ENCODE measurements at places on chromosomes 5 and 9. TPM values are rescaled to one million over a fixed set of nuclear protein-coding genes. Genes with fewer than 3 reads are reported as not detected.

DNA sequence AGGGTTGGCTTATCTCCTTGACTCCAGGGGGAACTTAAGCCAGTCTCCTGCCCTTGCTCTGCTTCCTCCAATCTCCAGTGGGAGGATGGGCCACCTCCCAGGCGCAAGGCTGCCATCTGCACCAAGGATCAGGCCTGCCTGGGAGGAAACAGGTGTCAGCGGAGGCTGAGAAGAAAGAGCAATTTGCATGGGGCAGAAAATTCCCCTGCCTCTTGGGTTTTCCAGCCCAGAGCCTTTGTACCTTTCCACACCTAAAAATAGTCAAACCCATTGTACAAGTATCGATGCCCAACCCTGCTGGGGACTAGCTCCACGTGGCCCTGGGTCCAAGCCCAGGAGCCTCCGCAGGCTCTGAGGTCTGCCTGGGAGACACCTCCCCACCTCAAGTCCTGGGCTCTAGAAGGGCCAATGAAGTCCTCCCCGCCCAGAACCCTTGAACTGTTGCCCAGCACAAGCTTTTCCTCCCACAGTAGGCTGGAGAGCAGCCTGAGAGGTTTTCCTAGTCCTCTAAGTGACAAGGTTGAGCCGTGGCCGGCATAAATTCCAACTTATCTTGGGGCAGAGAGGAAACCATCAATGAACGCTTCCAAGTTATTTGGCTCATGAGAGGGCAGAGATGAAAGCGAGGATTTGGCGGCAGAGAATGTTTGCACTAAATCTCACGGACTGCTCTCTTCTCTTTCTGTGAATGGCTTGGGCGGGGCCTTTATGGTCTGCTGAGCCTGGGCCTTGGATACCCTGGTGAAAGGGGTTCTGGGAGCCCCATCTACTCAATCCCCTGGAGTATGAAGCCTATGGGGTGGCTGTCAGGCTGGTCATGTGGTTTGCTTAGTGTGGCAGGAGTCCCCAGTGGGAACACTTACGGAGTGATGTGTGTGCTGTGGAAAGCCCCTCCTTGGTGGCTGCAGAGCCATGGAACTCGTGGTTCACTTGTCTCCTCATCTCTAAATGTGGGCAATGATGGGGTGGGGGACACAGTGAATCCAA lies 15.6 kb downstream of the JADE2 start:
- DNase-seq: peak; percentile 50

GRCh38 chr9:87181670-87182069 lies 234.4 kb upstream of the GAS1 start:
- no peak for DNase-seq

- DNase-seq: no peak
These were observed 20.9 kb upstream of the BNIP1 start for GRCh38 chr5:173123416-173123815.

GRCh38 chr9:116506685-116507084 lies 180.4 kb upstream of the TRIM32 start:
- DNase-seq: no peak

- no peak for DNase-seq
These were observed 173.9 kb upstream of the ZNF462 start for GRCh38 chr9:106689089-106689488.

DNA sequence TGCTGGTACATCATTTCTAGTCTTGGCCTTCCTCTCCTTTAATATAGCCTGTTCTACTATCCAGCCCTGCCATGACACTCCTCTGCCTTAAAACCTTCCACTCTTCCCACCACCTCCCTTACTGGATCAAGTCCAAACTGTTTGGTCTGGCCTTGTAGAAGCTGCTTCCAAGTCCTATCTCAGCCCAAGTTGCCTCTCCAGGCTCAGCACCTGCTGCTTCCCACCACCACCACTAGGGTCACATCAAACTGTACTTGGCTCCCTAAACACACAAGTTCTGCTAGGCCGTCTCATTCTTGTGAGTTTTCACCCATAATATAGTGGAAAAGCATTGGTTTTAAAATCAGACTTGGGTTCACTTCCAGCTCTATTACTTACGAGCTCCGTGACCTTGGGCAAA lies 1.4 kb downstream of the NDUFA8 start:
- peak; percentile 29 for DNase-seq

- DNase-seq: peak; percentile 61
These were observed 23.3 kb downstream of the CAVIN4 start for GRCh38 chr9:100601216-100601615.

DNA sequence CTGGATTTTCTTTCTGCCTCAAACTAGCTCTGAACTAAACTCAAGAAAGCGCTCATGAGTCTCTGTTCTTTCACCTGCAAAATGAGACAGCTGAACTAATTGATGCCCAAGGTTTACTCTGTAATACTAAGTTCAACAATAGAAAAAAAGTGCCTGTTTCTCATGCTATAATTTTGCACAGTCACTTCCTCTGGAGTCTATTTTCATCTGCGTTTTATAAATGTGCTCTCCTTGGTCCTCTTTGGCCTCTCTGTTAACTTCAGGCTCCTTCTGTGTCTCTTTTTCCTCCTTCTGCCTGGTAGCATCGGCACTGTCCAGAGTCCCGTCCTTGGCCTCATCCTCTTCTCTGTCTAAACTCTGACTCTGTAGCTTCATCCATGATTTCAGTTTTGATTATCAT lies 311.9 kb upstream of the TLE4 start:
- DNase-seq: no peak

- DNase-seq: no peak
These were observed 34.7 kb upstream of the SLC9A3 start for GRCh38 chr5:558871-559503.

DNA sequence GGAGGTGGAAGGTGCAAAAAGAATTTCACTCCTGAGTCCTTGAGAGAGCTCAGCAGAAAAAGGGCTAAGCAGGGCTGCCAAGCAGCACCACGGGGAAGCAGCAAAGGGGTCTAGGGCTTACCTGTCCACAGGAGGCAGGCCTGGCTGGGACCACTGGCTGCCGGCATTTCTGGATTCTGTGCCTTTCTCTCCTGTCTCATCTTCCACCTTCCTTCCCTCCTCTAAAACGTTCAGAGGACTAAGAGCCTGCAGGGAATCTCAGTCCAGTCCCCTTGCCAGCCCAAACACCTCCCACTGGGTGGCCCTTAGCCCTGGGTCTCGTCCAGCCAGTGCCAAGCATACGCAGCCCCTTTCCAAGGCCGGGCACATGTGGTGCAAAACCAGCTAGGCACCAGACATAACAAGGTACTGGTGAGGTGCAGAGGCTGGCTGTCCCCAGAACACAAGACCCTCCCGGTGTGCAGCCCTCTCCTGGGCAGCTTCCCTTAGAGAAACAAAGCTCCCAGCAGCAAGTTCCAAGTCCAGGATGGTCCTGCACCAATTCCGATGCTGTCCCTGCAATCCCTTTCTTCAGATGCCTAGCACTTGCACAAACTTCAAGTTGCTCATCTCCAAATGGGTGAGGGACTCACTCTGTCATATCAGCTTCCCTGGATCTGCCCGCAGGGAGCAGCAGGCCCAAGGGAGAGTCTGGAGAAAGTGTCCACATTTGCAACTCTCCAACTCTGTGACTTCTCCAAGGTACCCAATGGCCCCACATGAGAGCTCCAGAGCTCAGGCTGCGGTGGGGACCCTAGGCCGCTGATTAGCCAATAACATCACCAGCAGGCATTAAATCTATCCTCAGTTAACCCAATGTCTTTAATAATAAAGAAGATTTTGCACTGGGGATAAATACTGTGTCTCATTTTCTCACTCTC lies 126.3 kb downstream of the C5orf15 start:
- DNase-seq: no peak

- no peak for DNase-seq
These were observed 39.7 kb upstream of the SHC3 start for GRCh38 chr9:89218040-89218928.

DNA sequence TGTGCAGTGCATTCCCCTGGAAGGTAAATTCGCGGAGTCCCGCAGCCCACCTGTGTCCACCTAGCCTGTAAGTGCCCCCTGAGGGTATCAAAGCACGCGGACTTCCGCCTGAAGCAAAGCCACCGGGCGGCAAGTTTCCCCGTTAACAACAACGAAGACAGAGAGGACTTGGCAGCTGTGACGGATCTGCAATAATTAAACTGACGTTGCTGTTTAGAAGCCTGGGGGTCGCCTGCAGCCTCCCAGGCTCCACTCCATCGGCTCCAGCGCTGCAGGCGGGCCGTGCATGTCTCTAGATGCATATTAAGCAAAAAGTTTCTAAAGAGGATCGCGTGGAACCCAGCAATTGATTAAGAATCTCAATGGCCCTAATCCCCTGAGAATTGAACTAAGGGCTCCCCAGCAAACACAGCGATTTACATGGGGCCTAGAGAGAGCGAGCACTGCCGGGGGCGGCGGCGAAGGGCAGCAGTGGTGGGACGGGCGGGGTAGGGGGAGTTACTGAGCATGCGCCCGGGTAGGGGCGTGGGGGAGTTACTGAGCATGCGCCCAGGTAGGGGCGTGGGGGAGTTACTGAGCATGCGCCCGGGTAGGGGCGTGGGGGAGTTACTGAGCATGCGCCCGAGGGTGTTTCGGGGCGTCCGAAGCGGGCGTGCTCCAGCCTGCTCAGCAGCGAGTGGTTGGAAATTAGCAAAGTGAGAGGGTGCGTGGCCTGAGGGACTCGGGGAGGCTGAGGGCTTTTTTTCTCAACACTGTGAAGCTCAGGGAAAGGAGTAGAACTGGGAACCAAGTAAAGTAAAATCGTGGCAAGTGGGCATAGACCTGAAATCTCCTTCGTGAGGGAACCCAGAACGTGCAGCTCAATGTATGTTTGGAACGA lies 255.2 kb downstream of the DOCK8 start:
- DNase-seq: peak; percentile 92

- DNase-seq: no peak
These were observed 49.0 kb downstream of the SLC44A1 start for GRCh38 chr9:105293408-105293807.

GRCh38 chr5:103237778-103238177 lies 20.8 kb upstream of the MACIR start:
- no peak for DNase-seq

DNA sequence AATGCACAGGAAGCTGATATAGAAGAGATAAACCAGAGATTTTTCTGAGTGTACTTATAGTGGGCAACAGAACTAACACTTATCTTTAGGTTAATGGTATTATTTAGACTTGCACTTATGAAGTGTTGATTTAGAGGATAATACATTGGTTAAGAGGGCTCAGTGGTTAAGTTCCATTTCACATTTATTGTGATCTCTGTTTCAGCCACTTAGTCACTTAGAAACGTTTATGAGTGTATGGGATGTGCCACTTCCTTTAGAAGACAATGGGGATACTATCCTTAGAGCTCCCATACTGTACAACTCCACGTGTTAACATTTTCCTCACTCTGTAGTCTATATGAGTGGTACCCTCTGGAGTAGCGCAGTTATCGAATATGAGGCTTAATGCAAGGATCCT lies 57.5 kb downstream of the PIP5K1B start:
- DNase-seq: no peak

GRCh38 chr5:122142480-122143164 lies 13.3 kb downstream of the ZNF474 start:
- DNase-seq: no peak

DNA sequence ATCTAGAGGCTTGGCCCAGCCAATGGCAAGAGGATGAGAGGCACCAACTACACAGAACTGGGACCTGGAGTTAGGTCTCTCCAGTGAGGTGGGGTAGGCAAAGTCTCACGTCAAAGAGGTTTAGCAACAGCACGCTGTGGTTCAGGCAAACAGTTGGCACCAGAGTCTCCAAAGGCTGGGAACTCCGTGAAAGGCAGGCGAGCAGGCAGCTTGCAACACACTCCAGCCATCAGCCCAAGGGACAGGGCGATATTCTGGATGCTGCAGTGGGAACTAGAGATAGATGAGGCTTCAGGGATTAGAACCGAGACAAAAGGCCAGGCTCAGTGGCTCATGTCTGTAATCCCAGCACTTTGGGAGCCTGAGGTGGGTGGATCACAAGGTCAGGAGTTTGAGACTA lies 129.1 kb downstream of the PDZD2 start:
- no peak for DNase-seq

DNA sequence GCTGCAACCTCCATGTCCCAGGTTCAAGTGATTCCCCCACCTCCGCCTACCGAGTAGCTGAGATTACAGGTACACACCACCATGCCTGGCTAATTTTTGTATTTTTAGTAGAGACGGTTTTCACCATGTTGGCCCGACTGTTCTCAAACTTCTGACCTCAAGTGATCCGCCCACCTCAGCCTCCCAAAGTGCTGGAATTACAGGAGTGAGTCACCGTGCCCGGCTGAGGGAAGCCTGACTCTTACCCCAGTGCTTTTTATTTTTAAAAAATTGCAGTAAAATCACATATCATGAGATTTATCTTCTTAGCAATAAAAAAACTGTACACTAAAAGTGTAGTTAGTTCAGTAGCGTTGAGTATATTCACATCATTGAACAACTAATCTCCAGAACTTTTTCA lies 105.3 kb downstream of the SLIT3 start:
- no peak for DNase-seq

GRCh38 chr9:127358023-127358535 lies 38.9 kb upstream of the SLC2A8 start:
- no peak for DNase-seq

DNA sequence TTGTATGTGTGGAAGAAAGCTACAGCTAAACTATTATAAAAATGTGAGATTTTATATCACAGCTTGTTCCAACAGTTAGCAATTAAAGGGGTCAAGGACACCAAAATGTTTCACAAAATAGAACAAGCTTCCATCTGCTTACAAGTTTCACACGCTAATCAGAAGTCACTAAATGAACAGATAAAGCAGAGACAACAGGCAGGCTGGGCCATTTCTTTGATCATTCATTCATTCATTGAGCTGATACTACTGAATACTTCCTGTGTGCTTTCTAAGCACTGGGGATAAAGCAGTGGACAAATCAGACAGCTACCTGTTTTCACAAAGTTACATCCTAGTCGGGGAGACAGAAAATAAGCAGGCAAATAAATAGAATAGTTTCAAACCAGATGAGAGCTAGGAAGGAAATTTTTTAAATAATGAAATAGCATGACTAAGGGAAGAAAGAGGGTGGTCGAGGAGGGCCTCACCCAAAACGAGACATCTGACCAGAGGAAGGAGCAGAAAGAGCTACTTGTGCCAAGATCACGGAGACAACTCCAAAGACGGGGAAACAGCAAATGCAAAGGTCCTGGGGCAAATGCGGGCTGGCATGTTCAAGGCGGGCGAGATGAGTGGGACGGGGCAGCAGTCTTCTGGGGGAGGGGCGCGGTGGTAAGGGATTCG lies 1.2 kb downstream of the MAPK9 start:
- DNase-seq: no peak

MYMK gene
- total RNA-seq: not detected

SLC6A3 gene
- not detected for total RNA-seq

NUTM2F gene
- not detected for total RNA-seq

GZMA gene
- total RNA-seq: not detected

ARL14EPL gene
- not detected for total RNA-seq

C5orf34 gene
- 14.7 TPM for total RNA-seq

TMOD1 gene
- total RNA-seq: 1.4 TPM

INVS gene
- 5.7 TPM for total RNA-seq

GADD45G gene
- total RNA-seq: 1.2 TPM

F2RL2 gene
- total RNA-seq: not detected

ANKRD33B gene
- total RNA-seq: 2.5 TPM

Measured in activated naive CD4-positive, alpha-beta T cell treated with anti-CD3 and anti-CD28 coated beads for 36 hours (primary cell).